Activated CD4-positive, alpha-beta T cell treated with anti-CD3 and anti-CD28 coated beads, Interleukin-2, amount 50 U/mL, for 4 hours (primary cell): ENCODE measurements at places on chromosomes 6 and 20.

GRCh38 chr6:56289721-56290120 is 42.3 kb upstream of the COL21A1 start:
- DNase-seq = no peak

- no peak for DNase-seq
These were observed 313.6 kb upstream of the NT5E start for GRCh38 chr6:85136310-85136709.

GRCh38 chr6:43407296-43407695 is 20.0 kb upstream of the ABCC10 start:
- no peak for DNase-seq

GRCh38 chr6:3433005-3433404 is 23.8 kb downstream of the SLC22A23 start:
- no peak for DNase-seq

DNA sequence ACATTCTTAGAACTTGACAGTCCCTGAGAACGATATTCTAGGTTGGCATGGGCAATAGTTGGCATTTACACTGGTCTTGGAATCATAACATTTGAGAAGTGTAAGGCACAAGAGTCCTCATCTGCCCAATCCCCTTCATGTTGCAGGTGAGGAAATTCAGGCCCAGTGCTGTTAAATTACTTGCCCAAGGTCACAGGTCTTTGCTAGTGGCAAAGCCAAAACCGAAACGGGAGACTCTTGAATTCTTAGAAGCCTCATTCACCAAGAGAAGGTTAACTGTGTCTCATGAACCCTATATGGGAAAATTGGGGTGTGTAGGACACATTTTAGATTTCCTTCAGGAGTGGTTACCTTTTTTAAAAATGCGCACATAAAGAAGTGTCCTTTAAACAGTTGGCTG is 7.2 kb downstream of the E2F3 start:
- no peak for DNase-seq

GRCh38 chr20:22795871-22796270 is 211.5 kb upstream of the FOXA2 start:
- DNase-seq = no peak

DNA sequence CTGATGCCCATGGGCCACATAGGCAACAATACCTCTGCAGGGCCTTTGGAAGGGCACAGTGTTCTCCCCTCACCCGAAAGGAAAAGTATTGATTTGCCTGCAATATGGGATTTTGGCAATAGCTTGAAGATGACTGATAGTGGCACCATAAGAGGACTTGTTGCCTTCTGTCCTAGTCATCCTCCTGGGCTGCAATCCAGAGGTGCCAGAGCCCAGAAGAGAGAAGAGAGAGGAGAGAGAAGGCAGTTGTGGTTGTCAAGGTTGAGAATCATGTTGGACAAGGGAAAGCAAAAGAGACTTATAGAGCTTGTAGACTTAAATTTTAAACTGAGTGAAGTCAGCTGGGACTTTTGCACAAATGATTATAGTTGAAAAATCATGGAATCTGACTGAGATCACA is 14.6 kb downstream of the HDGFL1 start:
- no peak for DNase-seq

GRCh38 chr20:34663213-34663943 is 13.5 kb downstream of the PIGU start:
- no peak for DNase-seq

DNA sequence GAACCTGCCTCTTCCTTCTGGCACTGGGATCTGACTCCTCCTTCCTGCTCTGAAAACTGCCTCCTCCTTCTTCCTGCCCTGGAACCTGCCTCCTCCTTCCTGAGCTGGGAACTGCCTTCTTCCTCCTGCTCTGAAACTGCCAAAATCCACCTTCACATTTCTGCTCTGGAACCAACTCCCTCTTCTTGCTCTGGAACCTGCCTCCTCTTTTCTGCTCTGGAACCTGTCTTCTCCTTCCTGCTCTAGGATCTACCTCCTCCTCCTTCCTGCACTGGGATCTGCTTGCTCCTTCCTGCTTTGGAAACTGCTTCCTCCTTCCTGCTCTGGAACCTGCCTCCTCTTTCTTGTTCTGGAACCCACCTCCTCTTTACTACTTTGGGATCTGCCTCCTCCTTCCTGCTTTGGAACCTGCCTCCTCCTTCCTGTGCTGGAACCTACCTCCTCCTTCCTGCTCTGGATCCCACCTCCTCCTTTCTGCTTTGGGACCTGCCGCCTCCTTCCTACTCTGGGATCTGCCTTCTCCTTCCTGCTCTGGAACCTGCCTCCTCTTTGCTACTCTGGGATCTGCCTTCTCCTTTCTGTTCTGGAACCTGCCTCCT is 315.5 kb downstream of the PRL start:
- DNase-seq = no peak

- no peak for DNase-seq
These were observed 20.3 kb upstream of the SLA2 start for GRCh38 chr20:36666181-36666740.

- no peak for DNase-seq
These were observed at the start of gene ANGPT4 for GRCh38 chr20:916125-916799. Gene ANGPT4 (minus strand): TSS chr20:916334. CDS start chr20:916214, 120 bp downstream.

GRCh38 chr6:113734982-113735381 is 122.2 kb upstream of the MARCKS start:
- DNase-seq = no peak

DNA sequence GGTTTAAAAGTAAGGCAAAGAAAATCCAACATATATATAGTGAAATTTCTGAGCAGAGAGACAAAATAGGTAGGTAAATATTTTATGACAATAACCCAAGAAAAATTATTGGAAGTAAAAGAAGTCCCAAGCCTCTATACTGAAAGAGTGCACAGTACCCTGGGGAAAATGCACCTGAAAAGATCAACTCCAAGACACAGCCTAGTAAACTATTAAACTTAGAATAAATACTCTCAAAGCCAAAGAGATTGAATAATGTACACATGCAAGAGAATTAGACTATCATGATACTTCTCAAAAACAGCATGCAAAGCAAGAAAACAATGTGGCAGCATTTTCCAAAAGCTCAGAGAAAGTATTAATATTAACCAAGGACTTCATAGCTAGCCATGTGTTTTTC is 676.8 kb upstream of the CHD6 start:
- DNase-seq = no peak

GRCh38 chr6:25174678-25175077 is 104.5 kb upstream of the CARMIL1 start:
- DNase-seq = no peak

- peak; percentile 83 for DNase-seq
These were observed 101.5 kb upstream of the BACH2 start for GRCh38 chr6:90397929-90398674.

DNA sequence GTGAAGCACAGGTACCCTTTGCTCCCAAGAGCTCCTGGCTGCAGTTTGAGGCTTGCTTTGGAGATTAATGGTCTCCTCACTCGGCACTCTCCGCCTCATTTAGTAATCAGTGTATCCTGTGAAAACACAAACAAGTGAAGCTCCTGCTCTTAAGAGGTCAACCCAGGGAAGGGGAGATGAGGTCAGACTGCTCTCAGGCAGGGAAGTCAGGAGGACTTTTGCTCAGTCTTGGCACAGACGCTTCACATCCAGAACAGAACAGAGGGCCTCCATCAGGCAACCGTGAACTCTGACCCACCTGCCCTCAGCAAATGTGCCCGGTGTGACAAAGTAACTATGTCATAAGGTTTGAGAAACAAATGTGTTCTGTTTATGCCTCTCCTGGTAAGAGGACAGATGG is 428.8 kb upstream of the JARID2 start:
- no peak for DNase-seq

GRCh38 chr6:109093732-109094415 is 772 bp downstream of the SESN1 start:
- no peak for DNase-seq

DNA sequence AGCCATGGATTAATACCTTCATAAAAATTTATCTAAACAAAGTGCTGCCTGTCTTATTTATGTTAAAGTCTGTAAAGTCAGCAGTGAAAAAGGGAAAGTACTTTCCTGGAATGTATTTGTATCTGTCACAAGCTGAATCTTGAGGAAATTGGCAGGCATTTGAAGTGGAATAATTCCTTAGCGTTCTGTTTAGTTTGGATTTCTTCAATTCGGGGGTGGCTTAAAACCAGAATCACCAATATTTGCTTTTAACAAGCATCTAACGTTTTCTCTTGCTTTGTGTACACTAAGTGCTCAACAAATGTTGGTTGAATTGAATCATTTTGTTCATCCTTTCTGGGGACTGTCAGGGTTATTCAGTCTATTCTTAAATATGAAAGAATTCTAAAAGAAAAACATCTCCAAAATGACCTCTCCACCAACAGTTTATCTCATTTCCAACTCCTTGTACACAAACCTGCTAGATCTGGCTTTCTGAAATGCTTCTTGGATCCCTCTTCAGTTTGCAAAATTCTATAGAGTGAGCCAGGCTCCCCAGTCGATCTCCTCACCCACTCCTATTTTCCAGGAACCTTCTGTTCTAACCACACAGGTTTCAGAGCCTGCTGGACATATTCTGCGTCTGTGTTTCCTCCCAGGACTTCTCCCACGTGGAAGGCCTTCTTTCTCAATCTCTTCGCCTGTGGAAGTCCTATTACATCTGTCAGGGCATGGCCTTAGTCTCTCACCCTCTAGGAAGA is 2.0 kb upstream of the NPEPL1 start:
- no peak for DNase-seq

GRCh38 chr20:57369596-57369995 is 18.5 kb downstream of the RAE1 start:
- DNase-seq = no peak

- DNase-seq = no peak
These were observed 265.0 kb upstream of the GJE1 start for GRCh38 chr6:141867767-141868166.

- DNase-seq = no peak
These were observed 723 bp upstream of the ZNF451 start for GRCh38 chr6:57089265-57089664.

DNA sequence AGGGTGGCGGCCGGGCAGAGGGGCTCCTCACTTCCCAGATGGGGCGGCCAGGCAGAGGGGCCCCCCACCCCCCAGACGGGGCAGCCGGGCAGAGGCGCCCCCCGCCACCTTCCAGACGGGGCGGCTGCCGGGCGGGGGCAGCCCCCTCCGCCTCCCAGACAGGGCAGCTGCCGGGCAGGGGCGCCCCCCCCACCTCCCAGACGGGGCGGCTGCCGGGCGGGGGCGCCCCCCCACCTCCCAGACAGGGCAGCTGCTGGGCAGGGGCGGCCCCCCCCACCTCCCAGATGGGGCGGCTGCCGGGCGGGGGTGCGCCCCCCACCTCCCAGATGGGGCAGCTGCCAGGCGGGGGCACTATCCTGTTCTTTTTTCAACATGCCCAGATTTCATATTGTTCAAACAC is 78.2 kb upstream of the DST start:
- DNase-seq = no peak

DNA sequence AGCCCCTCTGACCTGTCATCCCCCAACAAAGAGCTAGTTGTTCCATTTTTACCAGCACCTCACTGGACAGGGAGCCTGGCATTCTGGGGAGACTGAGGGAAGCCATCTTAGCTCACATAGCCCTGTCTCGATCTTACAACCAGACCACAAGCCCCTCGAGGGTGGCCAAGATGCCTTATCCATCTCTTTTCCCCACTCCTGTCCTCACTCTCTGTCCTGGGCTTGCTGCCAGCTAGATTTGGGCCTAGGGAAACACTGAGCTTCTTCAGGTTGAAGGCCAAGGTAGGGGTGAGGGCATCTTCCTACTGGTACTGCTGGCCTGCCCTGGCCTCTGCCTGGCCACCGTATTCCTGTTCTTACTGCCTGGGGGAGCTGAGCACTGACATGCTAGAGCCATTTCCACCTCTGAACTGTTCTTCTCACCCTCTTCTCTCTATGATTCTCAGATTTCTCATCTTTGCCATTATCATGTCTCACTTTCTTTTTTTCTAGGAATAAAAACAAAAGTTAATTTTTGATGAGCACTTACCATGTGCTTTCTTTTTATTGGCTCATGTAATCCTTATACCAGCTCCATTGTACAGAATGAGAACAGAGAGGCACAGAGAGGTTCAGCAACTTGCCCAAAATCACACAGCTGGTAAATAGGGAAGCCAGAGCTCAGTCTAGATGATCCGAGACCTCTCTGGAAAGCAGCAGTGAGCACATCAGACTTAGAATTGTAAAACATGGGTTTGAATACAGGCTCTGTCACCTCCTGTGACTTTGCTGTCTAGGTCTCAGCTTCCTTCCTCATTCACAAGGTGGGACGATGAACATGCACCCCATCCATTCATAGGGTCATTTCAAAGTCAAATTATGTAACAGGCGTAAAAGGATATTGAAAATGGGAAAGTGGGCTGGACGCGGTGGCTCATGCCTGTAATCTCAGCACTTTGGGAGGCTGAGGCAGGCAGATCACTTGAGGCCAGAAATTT is 28.7 kb downstream of the FGD2 start:
- DNase-seq = no peak

- DNase-seq = no peak
These were observed 375.6 kb downstream of the BCKDHB start for GRCh38 chr6:80482056-80482455.

GRCh38 chr6:129475477-129476247 is 234.3 kb downstream of the ARHGAP18 start:
- DNase-seq = no peak

DNA sequence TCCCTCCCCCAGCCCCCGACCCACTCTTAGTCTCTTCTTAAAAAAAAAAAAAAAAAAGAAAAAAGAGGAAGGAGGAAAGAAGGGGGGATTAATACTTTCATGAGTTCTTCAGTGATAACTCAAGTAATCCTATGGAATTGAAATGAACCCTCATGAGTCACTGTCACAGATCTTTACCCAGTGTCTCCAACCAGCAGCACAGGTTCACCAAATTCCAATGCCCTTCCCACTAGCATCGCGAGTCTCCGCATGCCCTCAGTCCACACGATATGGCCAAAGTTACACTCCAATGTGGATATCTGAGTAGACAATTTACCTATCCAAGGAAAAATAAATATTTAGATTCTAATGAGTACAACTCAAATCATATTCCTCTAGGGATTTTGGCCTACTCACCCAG is 74.5 kb downstream of the MDN1 start:
- DNase-seq = no peak

GRCh38 chr6:137284811-137285110 is 65.6 kb upstream of the IFNGR1 start:
- no peak for DNase-seq

DNA sequence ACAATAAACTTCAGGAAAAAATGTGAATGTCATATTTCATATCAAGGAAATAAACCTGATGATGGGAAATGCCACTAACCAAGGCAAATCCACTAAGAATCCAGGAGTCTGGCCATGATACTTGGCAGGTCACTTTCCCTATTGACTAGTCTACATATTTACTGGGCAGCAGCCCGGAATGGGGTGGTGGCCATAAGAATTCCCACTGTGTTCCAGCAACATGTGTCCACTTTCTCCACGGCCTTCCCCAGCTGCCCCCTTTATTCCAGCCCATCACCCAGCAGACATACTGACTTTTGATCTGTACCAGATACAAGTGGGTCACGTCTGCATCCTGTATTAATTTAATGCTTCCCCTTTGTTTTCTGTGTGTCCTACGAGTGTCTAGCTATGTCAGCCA is 234.5 kb upstream of the PRDM1 start:
- DNase-seq = no peak

- DNase-seq = no peak
These were observed 2.8 kb downstream of the KCNQ5 start for GRCh38 chr6:72624557-72625160.

- no peak for DNase-seq
These were observed 202.3 kb downstream of the ERMARD start for GRCh38 chr6:169953686-169954085.

- DNase-seq = no peak
These were observed 154.7 kb upstream of the LAMP5 start for GRCh38 chr20:9359561-9360308.
